ENCODE measurements at places on chromosomes 2 and 18. TPM values are rescaled to one million over a fixed set of nuclear protein-coding genes. Genes with fewer than 3 reads are reported as not detected.

DNA sequence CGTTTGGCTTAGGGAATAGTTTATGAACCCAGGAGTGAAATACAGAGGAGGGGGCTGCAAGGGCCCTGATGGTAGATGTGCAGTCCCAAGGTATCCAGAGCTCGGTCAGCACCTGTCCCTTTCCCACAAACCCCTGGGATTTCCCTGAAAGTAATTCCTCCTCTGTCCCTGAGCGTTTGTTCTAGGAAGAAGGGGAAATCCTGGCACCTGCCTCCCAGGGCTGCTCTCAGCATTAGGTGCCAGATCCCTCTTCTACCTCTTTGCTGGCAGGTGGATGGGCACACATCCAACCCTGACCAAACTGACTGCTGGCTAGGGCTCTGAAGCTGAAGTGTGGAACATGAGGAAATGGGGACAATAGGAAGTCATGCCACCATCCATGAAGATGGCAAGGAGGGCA lies 824.0 kb downstream of the SLC4A3 start:
- H3K4me3 ChIP-seq = no peak overlapping the region
- no peaks in the 10 kb centered on the region for H3K36me3 ChIP-seq
- no peaks in the 10 kb centered on the region for H3K27me3 ChIP-seq
- H3K4me1 ChIP-seq = no peaks in the 10 kb centered on the region
- no peak overlapping the region for H3K27ac ChIP-seq
- DNase-seq = no peak

DNA sequence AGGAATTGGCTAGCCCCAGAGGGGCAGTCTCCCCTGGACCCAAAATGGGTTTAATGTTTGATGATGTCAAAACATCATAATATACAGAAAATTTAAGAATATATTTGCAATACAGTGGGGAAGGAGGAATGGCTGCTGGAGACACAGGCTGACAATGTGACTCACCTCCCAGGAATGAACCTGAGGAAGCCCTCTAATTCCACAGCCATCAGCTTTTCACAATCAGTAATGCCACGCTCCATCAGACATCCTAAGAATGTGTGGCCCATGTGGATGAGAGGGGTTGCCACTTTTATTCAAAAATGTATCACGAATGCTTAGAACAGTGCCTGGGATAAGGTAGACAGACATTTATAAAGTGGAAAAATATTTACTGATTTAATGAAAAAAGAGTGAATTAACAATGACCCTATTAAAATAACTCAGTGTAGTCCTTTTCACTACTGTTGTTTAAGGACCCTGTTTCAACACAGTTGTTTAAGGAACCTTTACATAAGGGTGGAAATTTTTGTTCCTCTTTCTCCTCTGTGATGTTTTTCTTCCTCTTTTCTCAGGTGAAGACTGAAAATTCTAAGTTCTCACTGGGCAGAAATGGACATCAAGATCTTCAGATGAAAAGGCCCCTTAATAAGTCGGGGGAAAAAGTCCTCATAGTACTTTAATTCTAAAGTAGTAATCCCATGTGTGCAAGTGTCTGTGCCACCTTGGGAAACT lies 17.5 kb upstream of the TMEM163 start:
- H3K36me3 ChIP-seq = no peaks in the 10 kb centered on the region
- H3K27ac ChIP-seq = no peak overlapping the region
- no peak for DNase-seq
- H3K27me3 ChIP-seq = peaks cover 9% of the 10 kb centered on the region
- H3K4me3 ChIP-seq = no peak overlapping the region

Gene GGCX
- total RNA-seq = 25.1 TPM

GRCh38 chr18:43265465-43265864 lies 11.8 kb downstream of the SYT4 start:
- no peak for DNase-seq
- H3K4me3 ChIP-seq = no peak overlapping the region
- no peaks in the 10 kb centered on the region for H3K27me3 ChIP-seq
- H3K36me3 ChIP-seq = no peaks in the 10 kb centered on the region

Gene CCDC121
- total RNA-seq = 0.73 TPM

GRCh38 chr2:220434385-220434784 lies 807.0 kb downstream of the SLC4A3 start:
- no peak for DNase-seq
- H3K4me1 ChIP-seq = no peaks in the 10 kb centered on the region
- H3K27ac ChIP-seq = no peak overlapping the region
- no peak overlapping the region for H3K4me3 ChIP-seq
- no peaks in the 10 kb centered on the region for H3K27me3 ChIP-seq

DNA sequence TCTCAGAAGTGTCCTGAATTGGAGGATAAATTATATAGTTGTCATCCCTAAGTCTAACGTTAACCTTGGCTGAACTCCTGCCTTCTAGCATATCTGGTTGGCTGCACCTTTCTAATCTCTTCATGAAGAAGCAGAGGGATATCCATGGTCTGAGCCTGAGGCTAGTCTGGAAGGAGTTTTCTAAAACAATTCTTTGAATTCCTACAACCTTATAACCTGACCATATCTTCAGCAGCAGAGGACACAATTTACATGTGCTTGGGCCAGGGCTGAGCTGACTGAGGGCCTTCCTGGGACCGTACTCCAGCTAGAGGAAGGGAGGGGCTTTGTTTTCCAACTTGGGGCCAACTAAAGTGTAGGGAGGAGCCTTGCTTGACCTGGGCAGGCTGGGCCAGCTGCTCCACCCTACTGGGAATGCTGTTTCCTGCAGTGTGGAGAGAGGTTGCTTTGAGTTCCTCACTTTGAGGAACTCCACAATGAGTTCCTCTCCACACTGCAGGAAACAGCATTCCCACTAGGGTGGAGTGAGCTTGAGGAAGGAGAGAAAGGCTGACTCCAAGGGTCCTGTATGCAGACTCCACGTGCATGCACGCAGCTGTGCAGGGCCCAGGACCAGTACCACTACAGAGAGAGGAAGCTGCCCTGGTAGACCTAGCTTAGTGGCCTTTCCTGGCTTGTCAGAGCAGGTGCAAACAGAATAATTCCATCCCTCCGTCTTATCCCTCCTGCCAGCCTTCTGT lies 19.6 kb downstream of the CEP68 start:
- no peak for DNase-seq
- no peak overlapping the region for H3K4me3 ChIP-seq
- no peaks in the 10 kb centered on the region for H3K27me3 ChIP-seq
- H3K4me1 ChIP-seq = peaks cover 2% of the 10 kb centered on the region

DNA sequence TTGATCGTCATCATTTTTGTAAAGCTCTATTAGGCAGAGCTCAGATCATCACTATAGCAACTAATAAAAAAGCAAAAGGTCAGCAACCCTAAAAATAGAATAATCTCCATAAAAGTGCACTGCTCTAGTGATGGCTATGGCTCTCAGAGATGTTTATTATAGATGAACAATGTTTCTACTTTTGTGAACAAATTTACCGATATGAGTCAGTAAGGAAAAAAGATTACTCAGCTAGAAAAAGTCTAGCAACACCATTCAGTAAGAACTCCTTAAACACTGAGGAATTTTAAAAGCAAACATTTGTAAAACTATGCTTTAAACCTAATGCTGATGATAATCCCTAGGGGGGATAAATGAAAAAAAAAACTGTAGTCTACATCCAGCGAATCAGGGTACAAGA lies 69.6 kb downstream of the ACVR1C start:
- H3K4me3 ChIP-seq = no peak overlapping the region
- no peaks in the 10 kb centered on the region for H3K36me3 ChIP-seq
- no peak overlapping the region for H3K27ac ChIP-seq
- H3K4me1 ChIP-seq = peaks cover 20% of the 10 kb centered on the region
- H3K27me3 ChIP-seq = no peaks in the 10 kb centered on the region
- DNase-seq = no peak

GRCh38 chr2:102206666-102207341 lies 20.0 kb downstream of the IL1RL2 start:
- no peak overlapping the region for H3K27ac ChIP-seq
- H3K4me1 ChIP-seq = no peaks in the 10 kb centered on the region
- peaks cover 12% of the 10 kb centered on the region for H3K27me3 ChIP-seq
- no peak for DNase-seq
- no peak overlapping the region for H3K4me3 ChIP-seq
- no peaks in the 10 kb centered on the region for H3K36me3 ChIP-seq

DNA sequence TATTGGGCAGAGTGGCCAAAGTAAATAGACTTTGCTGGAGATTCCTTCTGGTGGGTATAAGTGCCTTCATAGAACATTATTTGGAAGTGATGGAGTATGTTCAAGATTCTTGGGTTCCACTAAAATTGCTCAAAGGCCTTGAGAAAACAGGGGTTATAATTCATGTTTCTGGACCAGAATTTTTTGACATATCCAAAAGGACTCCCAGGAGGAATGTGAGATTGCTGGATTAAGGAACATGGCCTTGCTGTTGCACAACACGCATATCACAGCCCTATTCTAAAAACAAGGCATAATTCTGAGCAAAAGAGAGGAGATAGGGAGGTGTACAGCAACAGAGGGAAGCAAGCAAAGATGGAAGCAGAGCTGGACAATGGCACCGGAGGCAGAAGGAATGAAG lies 111.7 kb upstream of the TNP1 start:
- no peaks in the 10 kb centered on the region for H3K36me3 ChIP-seq
- peaks cover 7% of the 10 kb centered on the region for H3K27me3 ChIP-seq
- no peaks in the 10 kb centered on the region for H3K4me1 ChIP-seq
- H3K4me3 ChIP-seq = no peak overlapping the region

Gene IHH
- 0.09 TPM for total RNA-seq

Gene TMEM163
- total RNA-seq = 0.27 TPM

DNA sequence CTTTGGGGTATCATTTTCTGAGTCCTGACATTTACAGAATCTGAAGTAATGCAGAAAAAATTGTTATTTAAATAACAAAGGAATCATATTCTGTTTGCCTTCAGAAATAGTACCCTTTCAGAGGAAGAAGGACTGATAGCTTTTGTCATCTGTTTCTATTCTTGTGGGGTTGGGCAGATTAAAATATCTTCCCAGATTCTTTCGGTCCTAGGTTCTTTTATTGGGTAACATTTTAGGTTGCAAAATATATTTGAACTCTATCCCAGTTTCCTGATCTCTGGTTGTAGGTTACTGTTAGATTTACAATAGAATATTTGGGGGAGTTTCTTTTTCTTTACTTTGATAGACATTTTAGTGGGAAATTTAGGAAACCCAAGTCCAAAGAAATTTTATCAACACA lies 550.5 kb downstream of the SPAG16 start:
- no peaks in the 10 kb centered on the region for H3K4me1 ChIP-seq
- no peak overlapping the region for H3K27ac ChIP-seq
- no peak overlapping the region for H3K4me3 ChIP-seq
- no peak for DNase-seq

Gene EPB41L3
- 1.9 TPM for total RNA-seq

Gene NOSTRIN
- not detected for total RNA-seq

- DNase-seq = no peak
- H3K27me3 ChIP-seq = no peaks in the 10 kb centered on the region
- peaks cover 71% of the 10 kb centered on the region for H3K4me1 ChIP-seq
- H3K4me3 ChIP-seq = no peak overlapping the region
Measured at GRCh38 chr2:73999881-74000597, 15.3 kb downstream of the TET3 start.

GRCh38 chr2:128403814-128404708 lies 85.4 kb upstream of the HS6ST1 start:
- no peak overlapping the region for H3K27ac ChIP-seq
- peaks cover 4% of the 10 kb centered on the region for H3K4me1 ChIP-seq

DNA sequence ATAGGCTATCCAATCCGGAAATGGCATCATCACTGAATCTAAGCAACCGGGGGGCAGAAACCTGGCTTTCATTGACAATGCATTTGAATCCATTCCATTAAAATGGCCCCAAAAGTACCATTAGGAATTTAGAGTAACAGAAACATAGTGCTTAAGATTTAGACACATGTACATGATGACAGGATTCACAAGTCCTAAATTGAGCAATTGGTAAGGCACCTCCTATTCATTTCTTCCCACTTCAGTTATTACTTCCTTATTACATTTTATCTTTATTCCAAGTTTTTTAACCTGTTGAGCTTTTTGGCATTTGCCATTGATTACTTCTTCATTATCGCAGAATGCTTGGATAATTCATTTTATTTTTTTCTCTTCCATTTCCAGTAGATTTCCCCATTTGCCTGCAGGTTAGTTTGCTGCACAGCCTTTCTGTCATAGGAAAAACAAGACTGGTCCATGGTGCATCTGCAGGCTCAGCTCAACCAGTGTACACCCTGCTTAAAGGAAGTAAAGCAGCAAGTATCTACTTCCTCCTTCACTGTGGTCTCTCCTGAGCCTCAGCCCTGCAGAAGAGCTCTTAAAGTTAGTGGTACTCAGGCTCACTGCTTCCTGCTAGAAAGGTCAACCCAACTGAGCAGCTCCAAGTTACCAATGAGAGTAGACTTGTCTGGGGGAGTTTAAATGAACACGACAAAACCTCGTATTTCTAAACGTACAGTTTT lies 89.2 kb downstream of the DOCK10 start:
- H3K27ac ChIP-seq = peak overlapping the region; percentile 79
- peak overlapping the region; percentile 22 for H3K4me3 ChIP-seq
- peak; percentile 35 for DNase-seq
- H3K27me3 ChIP-seq = no peaks in the 10 kb centered on the region

Gene FZD7
- 1.1 TPM for total RNA-seq

Gene FBXO41
- total RNA-seq = 25.3 TPM

GRCh38 chr2:129744649-129745048 lies 234.8 kb upstream of the RAB6C start:
- H3K4me3 ChIP-seq = no peak overlapping the region
- H3K36me3 ChIP-seq = no peaks in the 10 kb centered on the region
- no peak overlapping the region for H3K27ac ChIP-seq
- DNase-seq = no peak
- no peaks in the 10 kb centered on the region for H3K4me1 ChIP-seq
- no peaks in the 10 kb centered on the region for H3K27me3 ChIP-seq

Gene INHA
- total RNA-seq = not detected

GRCh38 chr2:70994009-70994698 lies 519 bp downstream of the TEX261 start:
- peak; percentile 35 for DNase-seq
- H3K36me3 ChIP-seq = peaks cover 32% of the 10 kb centered on the region
- H3K27me3 ChIP-seq = no peaks in the 10 kb centered on the region
- peak overlapping the region; percentile 95 for H3K27ac ChIP-seq

Gene BABAM2
- 54.5 TPM for total RNA-seq

Gene DHRS9
- total RNA-seq = 3.3 TPM

DNA sequence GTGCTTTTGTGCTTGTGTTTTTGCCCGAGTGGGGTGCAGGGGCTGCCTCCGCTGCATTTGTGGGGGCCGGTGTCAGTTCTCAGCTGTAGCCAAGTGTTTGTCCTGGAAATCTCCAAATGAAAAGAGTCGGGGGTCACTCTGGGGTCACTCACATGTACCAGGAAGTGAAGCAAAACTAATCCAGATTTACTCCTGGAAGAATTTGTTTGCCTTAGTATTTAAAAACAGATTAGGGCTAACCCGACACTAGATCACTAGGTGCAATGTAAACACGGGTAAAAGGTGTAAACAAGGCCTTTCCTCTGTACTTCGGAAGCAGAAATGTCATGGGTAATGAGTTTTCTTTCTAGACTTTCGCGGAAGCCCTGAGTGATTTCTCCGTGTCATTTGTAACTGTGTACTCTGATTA lies 50.3 kb downstream of the GBX2 start:
- H3K4me3 ChIP-seq = no peak overlapping the region
- H3K27ac ChIP-seq = no peak overlapping the region
- peaks cover 20% of the 10 kb centered on the region for H3K27me3 ChIP-seq
- no peaks in the 10 kb centered on the region for H3K36me3 ChIP-seq
- DNase-seq = no peak
- H3K4me1 ChIP-seq = no peaks in the 10 kb centered on the region

All from activated T-helper 2 cell treated with anti-CD3 and anti-CD28 coated beads, Interferon-gamma antibody, Interleukin-2, Interleukin-4, amounts not matched to agents 10 μg/mL and 5 μg/mL and 100 μg/mL, durations not matched to agents 14 hours and 24 hours and 36 hours (primary cell).